Vagina (tissue), 2 donors: ENCODE measurements at places on chromosomes 12 and 14.

DNA sequence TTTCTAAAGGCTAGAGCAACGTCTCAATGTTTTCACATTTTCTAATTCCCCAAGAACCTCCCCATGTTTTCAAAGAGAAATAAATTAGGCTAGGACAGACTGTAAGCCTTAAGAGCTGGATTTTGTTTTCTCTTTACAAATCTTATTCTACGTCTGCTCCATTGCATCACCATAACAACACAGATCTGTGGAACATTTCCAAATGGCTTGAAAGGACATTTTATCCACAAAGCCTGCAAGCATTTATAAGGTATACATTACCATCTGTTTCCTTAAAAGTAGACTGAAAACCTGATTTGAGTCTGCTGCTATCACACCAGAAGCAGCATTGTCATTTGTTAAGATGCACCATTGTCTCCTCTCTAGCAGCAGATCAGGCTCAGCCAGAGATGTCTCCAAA is 115.3 kb upstream of the PLEKHA5 start:
- no peaks in the 10 kb centered on the region for H3K36me3 ChIP-seq
- H3K27me3 ChIP-seq: no peaks in the 10 kb centered on the region
- DNase-seq: no peak
- no peak overlapping the region for H3K27ac ChIP-seq

DNA sequence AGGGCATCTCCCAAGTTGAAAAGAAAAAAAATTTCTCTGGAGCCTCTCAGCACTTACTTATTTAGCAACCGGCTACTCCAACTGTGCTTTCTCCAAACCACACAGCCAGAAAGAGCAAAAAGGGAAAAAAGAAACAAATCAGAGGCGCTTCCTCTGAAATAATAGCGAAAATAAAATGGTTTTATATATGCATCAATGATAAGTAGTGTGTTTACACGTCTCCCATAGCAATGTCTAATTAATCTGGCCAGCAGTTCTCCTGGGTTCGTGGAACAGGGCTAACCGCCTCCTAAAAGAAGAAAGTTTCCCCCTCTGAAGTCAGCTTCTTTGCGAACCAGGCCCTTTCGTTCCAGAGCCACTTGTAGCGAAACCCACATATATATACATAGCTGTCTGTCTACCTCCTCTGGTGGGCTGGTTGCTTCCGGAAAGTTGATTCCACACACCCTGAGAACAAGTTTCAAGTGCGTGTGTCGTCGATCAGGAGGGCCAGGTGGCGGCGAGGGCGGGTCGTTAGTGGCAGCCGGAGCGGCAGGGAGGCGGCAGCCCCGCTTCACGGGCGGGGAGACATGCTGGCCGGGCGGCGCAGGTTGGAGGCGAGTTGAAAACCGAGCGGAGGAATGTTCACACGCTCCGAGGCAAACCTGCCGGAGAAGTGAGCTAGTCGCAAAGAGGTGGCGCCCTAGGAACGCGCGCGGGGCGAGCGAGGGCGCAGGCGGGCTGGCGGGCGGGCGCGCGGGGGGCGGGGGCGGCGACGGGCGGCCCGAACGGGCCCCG is 2.7 kb downstream of the PTHLH start:
- peak overlapping the region; percentile 91 for H3K27ac ChIP-seq
- H3K36me3 ChIP-seq: no peaks in the 10 kb centered on the region
- no peak for DNase-seq
- H3K4me1 ChIP-seq: peaks cover 50% of the 10 kb centered on the region
- H3K27me3 ChIP-seq: no peaks in the 10 kb centered on the region

DNA sequence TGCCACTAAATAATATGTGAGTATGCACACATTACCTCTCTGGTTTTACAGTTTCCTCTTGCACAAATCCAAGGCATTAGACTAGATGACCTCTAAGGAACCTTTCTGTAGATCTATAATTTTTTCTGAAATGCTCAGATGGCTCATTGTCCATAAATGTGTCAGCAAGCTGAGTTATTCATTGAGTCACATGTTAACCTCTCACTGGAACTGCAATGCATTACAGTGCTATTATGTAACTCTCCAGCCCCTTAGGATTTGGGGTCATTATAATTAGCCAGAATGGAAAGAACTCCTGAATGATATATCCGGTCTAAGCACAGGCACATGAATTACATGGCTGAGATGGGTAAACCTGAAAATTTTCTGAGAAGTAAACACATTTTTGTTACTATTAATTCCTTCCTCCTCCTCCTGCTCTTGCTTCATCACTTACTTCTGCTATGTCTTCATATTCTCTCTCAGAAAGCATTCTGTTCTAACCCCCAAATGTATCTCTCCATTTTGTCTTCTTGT is 20.3 kb upstream of the DRAM1 start:
- H3K4me1 ChIP-seq: peaks cover 20% of the 10 kb centered on the region
- no peak overlapping the region for H3K4me3 ChIP-seq
- H3K27ac ChIP-seq: no peak overlapping the region
- no peak for DNase-seq
- no peaks in the 10 kb centered on the region for H3K27me3 ChIP-seq

DNA sequence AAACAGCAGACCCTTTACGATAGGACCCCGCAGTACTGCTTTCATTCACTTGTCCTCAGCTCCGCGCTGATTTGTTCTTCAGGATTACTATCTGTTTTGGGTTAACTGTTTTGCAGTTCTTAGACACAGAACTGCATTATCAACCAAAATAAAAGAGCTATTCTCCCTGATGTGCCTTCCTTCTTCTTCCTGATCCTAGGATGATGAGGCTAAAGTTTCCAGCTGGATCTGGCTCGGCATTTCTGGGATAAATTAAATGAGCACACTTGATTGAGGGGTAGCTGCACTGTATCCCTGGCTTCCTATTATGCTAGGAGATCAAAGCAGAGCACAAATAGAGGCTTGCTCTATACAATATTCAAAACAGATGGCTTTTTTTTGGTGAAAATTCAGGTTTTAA is 165.7 kb downstream of the FBXL14 start:
- no peak overlapping the region for H3K4me3 ChIP-seq
- H3K36me3 ChIP-seq: no peaks in the 10 kb centered on the region
- no peaks in the 10 kb centered on the region for H3K27me3 ChIP-seq
- no peak overlapping the region for H3K27ac ChIP-seq
- no peaks in the 10 kb centered on the region for H3K4me1 ChIP-seq

- H3K27me3 ChIP-seq: no peaks in the 10 kb centered on the region
- H3K4me3 ChIP-seq: no peak overlapping the region
- DNase-seq: no peak
Observed at GRCh38 chr12:90593596-90594295, 361.2 kb downstream of the CCER1 start.

DNA sequence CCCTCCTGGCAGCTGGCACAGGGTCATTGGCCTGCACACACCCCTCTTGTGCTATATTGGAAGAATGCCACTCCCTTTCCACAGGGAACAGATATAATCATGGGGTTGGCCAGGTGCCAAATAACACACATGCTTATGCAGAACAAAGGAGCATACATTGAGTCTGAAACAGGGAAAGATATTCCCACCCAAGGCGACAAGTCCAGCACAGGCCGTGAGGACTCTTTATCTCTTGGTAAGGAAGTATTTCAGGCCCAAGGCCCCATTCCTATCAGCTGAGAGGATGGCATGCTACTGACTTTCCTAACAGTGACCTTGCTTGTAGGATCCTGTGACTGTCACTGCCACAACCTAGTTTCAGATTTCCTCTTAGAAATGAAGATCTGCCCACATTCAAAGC is 59.0 kb upstream of the STXBP6 start:
- H3K4me1 ChIP-seq: no peaks in the 10 kb centered on the region
- no peak overlapping the region for H3K4me3 ChIP-seq
- no peak overlapping the region for H3K27ac ChIP-seq
- H3K36me3 ChIP-seq: no peaks in the 10 kb centered on the region

DNA sequence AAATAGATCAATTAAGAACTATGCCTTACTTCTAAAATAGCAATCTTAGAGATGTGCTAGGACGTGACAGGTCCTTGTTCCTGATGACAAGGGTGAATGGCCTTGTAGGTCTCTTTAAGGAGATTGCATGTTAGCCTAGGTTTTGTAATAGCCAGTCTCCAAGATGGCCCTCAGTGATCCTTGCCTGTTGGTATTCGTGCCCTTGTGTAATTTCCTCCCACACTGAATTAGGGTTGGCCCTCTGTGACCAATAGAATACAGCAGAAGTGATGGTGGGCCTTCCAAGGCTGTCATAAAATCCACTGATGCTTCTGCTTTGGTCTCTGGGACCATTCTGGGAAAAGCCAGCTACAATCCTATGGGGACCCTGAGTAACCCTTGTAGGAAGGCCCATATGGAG is 38.2 kb upstream of the SNX6 start:
- H3K27ac ChIP-seq: no peak overlapping the region
- no peaks in the 10 kb centered on the region for H3K27me3 ChIP-seq
- DNase-seq: no peak
- H3K4me1 ChIP-seq: no peaks in the 10 kb centered on the region

DNA sequence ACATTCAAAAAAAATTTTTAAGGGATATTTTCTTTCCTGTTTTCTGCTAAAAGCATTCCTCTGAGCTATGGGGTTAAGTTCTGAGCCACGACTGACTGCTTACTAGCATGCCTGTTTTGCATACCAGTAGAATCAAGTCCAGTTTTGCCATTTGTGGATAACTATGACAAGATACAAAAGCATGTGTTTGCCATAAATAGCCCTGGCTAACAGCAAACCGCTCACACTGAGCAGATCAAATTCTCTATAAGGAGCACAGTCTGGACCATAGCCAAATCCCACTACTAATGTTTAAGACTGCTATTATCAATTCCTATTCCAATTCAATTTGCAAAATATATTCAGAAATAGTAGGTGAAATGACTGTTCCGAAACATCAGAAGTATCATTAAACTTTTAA is 3.2 kb downstream of the CFL2 start:
- H3K27ac ChIP-seq: peak overlapping the region; percentile 63
- H3K4me1 ChIP-seq: peaks cover 25% of the 10 kb centered on the region
- H3K4me3 ChIP-seq: no peak overlapping the region
- H3K27me3 ChIP-seq: no peaks in the 10 kb centered on the region
- DNase-seq: no peak
- peaks cover 5% of the 10 kb centered on the region for H3K36me3 ChIP-seq

GRCh38 chr12:111173836-111174235 is 195.1 kb downstream of the PHETA1 start:
- DNase-seq: no peak
- H3K4me1 ChIP-seq: peaks cover 10% of the 10 kb centered on the region
- no peaks in the 10 kb centered on the region for H3K36me3 ChIP-seq
- no peak overlapping the region for H3K4me3 ChIP-seq
- no peak overlapping the region for H3K27ac ChIP-seq

- H3K4me3 ChIP-seq: no peak overlapping the region
- no peaks in the 10 kb centered on the region for H3K27me3 ChIP-seq
- no peak overlapping the region for H3K27ac ChIP-seq
- no peak for DNase-seq
Observed at GRCh38 chr12:1473418-1473817, 121.0 kb downstream of the FBXL14 start.
